Activated CD4-positive, alpha-beta T cell treated with anti-CD3 and anti-CD28 coated beads, Interleukin-2, Interleukin-4, amounts not matched to agents 100 ng/mL and 50 ng/mL, durations not matched to agents 16 hours and 8 hours (primary cell): ENCODE measurements at places on chromosomes 4 and X.

DNA sequence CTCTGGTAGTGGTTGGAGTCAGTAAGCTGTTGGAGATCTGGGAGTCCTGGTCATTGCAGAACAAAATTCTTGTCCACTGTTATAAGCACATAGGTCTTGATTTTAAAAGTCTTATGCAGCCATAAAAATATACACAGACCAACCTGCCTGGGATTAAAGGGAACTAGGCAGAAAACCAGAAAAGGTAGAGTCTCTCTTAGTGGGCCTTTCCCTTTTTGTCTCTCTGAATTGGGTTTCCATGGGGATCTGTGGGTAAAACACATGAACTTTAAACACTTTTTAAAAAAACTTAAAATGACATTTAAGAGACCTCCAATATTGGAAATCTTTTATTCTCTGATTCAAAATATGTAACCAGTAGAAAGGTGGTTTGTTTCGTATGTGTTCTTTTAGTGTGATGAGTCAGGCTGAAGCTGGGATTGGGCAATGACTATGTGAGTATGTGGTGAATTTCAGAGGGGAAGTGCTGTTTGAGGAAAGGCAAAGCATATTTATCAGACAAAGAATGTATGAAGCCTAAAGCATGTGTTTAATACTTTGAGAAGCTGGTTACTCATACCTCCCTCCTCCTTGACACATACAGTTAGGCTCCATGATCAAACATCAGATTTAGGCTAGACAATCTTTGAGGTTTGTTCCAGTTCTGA lies 29.6 kb downstream of the SLC16A2 start:
- DNase-seq: peak; percentile 29

DNA sequence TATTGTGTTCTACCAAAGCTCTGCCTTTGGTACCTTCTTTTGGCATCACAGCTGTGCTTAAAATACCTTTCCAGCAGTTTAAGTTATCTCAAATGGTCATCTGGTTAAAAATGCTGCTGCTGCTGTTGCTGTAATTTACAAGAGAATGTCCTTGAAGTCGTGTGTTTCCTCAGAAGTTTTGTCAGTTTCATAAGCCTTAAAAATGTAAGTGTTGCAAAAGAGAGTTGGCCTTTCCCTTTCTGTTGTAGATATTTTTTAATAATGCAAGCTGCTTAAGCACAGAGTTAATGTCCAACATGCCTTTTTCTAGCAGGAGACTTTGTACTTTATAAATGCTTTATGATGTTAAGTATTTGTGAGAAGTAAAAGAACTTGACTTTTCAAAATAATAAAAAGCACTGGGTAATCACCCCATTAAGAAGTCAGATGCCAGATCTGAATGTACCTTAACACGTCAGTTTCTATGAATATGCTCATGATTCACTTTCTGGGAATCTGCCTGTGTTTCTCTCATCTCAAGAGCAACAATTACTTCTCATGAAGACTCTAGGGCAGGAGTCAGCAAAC lies 35.3 kb upstream of the TENM3 start:
- DNase-seq: peak; percentile 41

GRCh38 chr4:61933527-61933926 lies 733.4 kb downstream of the ADGRL3 start:
- no peak for DNase-seq

GRCh38 chr4:104128850-104129213 lies 365.9 kb downstream of the CXXC4 start:
- DNase-seq: no peak

GRCh38 chrX:112053169-112053568 lies 29.4 kb downstream of the TRPC5 start:
- no peak for DNase-seq

DNA sequence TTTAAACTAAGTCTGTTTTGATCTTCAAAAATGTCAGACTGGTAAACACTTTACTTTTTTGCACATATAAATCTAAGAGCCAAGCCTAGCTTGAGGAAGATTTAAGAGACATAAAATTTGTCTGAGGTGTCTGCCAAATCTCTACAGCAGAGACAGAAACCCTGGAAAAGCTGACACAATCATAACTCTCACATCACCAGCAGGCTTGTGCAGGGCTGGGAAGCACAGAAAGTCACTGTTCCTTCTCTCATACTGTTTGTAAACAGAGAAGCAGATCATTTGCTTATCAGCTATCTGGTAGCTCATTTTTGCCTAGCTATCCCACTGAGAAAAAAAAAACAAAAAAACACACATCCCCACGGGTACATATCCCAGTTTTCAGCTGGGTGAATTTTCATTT lies 7.0 kb downstream of the ENOX2 start:
- no peak for DNase-seq

- no peak for DNase-seq
These were observed 14.0 kb downstream of the APLN start for GRCh38 chrX:129640737-129641136.

DNA sequence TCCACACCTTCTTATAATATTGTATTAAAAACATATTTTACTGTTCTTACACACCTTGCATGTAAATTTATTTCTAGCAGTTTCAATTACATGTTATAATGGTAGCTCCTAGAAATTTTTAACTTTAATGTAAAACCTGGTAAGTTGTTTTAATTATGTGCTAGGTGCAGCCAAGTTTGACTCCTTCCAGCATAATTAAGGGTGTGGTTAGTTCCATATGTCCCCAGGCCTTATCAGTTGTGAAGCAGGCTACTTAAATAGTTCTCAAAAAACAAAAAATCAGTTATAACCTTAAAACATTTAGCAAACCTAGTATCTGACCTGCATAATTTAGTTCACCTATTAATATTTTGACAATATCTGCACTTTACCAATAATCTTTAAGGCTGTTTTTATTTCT lies 26.9 kb upstream of the PASD1 start:
- DNase-seq: no peak

- peak; percentile 26 for DNase-seq
These were observed 339 bp downstream of the CUL4B start for GRCh38 chrX:120560405-120560841.

DNA sequence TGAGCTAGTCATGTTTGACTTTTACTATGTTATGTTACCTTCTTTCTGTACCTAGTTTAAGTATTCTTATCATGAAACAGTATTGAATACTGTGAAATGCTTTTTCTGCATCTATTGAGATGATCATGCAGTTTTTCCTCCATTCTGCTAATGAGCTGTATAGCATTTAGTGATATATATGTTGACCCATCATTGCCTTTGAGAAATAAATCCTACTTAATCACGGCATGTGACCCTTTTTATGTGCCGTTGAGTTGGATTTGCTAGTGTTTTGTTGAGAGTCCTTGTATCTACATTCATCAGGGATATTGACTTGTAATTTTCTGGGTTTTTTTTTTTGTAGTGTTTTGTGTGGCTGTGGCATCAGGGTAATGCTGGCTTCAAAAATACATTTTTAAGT lies 537.7 kb upstream of the AADAT start:
- no peak for DNase-seq

GRCh38 chr4:183286590-183287308 lies 33.3 kb downstream of the CLDN22 start:
- no peak for DNase-seq

- no peak for DNase-seq
These were observed 98.3 kb downstream of the ARHGAP24 start for GRCh38 chr4:85573270-85573669.

GRCh38 chr4:38723726-38724474 lies 58.9 kb downstream of the TLR10 start:
- no peak for DNase-seq

GRCh38 chr4:121448231-121448630 lies 67.4 kb upstream of the QRFPR start:
- no peak for DNase-seq

DNA sequence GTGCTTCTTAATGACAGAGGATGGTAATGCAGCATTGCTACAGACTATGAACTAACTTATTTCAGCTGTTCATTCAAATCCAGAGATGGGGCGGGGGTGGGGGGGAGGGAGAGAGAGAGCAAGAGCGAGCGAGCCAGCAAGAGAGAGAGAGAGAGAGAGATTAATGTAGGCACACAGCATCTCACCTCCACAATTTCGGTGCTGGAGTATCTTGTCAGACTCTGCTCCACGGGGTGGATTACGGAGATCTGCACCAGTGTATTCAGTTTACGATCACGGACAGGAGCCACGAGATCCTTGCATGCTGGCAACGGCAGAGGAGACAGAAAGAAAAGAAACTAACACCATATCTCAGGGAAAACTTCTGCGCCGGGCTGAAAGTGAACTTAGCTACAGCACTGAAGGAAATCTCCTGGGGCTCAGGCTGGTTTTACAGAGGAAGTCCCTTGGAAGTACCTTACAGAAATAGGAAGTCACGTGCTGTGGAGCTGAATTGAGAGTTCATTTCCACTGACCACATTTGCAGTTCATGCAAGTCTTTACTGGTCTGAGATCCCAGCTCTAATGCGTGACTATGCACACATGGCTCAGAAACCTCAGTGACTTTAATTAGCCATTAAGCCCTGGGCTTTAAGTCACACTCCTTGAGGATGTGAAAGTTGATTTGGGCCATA lies 440.9 kb downstream of the INPP4B start:
- DNase-seq: peak; percentile 90

DNA sequence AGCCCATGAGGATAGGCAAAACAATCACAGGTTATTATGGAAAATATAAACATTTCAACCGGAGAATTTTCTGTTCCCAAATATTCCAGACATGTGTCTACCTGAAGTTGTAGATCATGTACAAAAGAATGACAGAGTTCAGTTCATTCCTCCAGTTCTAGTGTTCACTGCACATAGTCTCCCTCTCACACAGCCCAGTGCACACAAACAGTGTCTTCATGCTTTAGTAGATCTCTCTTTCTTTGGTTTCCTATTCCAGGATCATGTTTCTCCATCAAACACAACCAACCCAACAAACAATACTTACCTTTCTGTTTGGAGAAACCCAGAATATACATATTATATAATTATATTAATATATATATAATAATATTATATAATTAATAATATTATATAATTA lies 671.9 kb downstream of the TRIML1 start:
- DNase-seq: no peak

DNA sequence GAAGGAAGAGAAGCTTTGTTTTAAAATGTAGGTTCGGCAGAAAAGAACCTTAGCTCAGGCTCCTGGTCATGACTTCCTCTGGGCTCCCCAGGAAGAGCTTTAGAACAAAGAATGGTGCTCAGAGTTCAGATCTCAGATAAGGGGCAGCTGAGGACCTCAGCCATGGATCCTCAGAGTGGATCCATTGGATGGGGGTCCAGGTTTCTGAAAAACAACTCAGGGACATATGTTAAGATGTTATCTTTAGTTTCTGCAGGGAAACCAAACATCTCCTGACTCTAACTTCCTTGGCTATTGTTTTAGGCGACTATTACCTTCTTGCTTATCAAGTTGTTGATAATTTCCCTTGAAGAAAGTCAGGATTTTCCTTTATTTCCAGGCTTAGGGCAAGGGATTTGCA lies 5.4 kb downstream of the EVC start:
- no peak for DNase-seq

GRCh38 chr4:105979506-105979905 lies 84.2 kb downstream of the NPNT start:
- DNase-seq: no peak

DNA sequence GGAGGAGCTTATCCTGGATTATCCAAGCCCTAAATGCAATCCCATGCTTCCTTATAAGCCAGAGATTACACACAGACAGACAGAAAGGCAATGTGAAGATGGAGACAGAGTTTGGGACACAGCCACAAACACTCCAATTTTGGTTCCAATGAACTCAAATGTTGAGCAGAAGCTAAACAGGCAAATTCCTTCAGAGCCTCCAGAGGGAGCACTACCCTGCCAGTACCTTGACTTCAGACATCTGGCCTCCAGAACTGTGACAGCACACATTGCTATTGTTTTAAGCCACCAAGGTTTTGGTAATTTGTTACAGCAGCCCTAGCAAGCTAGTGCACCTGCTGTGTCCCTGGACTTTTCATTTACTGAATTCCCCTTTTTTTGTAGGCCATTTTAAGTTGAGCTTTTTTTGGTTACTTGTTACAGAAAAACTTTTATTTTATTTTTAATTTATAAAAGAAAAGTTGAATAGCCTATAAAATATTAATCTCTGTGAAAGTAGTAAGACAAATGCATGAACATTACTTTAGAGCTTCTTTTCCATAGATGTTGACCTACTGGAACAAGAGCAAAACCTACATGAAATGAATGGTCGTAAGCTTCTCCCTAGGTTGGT lies 33.4 kb upstream of the SRD5A3 start:
- DNase-seq: peak; percentile 22

DNA sequence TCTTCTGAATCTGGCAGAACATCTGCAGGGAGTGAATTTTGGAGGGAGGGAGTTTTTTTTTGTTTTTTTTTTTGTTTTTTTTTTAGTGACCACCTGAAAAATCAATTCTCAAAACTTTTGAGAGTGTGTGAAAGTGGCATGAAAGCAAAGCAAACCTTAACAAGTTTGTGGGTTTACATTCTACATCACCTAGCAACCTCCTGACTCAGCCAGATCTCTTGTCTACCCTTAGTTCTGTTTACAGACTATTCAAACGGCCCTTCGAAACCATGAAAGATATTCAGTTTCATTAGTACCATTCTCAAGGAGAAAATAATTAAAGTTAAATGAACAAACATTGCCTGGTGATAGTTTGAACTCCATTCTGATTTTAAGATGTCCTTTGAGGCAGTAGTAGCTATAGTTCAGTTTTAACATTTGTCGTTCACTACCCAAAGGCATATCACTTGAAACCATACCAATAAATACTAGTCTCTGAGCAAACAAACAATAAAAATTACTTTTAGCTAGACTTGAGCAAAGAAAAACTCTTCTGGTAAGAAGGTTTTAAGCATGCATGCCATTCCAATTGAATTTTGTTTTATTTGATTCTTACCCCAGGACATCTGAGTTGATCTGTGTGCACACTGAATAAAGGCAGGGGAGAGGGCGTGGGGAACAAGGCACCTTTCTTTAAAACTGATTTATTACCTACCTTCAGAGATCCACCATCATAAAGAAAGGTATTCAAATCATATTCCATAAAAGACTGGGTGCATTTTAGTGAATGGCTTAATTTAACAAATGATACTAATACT lies 137.7 kb downstream of the ARX start:
- no peak for DNase-seq

DNA sequence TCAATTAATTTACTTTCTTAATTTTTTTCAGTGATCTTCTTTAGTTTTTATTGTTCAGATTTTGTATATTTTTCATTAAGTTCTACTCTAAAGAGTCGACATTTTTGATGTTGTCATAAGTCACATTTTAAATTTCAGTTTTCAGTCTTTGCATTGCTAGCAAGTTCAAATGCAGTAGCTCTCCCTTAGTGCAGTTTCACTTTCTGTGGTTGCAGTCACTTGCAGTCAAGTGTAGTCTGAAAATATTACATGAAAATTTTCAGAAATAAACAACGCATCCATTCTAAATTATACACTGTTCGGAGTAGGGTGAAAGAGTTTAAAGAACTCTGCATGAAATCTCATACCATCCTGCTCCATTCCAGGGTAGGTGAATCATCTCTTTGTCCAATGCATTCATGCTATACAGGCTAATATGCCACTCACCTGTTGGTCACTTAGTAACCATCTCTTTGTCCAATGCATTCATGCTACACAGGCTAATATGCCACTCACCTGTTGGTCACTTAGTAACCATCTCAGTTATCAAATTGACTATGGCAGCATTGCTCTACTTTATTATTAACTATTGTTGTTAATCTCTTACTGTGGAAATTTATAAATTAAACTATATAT lies 356.9 kb downstream of the STPG2 start:
- DNase-seq: no peak
